ENCODE measurements at places on chromosomes 16 and 17.

DNA sequence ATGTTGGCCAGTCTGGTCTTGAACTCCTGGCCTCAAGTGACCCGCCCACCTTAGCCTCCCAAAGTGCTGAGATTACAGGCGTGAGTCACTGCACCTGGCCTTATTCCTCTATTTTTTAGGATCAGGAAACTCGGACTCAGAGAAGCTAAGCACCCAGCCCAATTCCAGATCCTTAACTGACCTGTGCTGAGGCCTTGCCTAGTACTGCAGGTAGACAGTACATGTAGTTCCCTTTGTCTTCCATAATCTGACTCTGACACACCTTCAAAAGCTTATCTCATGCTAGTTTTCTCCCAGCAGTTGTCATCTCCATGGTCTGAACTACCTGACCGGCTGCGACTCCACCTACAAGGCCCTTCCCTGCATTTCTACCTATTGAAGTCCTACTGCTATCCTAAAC is 65.7 kb upstream of the AXIN2 start:
- no peak for DNase-seq

DNA sequence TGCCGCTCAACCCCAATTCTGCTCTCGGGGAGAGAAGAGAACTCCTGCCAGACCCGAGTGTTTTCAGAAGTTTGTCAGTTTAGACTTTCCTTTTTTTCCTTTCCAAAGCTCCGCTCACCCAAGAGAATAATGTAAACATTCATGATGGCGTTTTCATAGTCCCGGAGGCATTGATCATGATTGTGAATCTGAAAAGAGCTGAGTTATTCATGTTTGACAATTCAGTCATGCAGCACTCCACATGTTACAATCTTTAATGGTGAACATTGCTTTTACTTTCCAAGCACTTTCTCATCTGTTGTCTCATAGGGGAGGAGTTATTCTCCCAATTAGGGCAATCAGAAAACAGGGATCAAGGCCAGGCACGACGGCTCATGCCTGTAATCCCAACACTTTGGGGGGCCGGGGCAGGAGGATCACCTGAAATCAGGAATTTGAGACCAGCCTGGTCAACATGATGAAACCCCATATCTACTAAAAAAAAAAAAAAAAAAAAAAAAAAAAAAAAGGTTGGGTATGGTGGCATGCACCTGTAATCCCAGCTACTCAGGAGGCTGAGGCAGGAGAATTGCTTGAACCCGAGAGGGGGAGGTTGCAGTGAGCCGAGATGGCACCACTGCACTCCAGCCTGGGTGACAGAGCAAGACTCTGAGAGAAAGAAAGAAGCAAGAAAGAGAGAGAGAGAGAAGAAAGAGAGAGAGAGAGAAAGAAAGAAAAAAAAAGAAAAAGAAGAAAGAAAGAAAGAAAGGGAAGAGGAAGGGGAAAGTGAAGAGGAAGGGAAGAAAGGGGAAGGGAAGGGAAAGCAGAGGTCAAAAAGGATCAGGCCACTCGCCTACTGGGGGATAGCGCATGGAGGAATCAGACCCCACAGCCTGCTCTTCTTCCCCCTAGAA is 70.0 kb upstream of the TNRC6C start:
- DNase-seq, result no peak

DNA sequence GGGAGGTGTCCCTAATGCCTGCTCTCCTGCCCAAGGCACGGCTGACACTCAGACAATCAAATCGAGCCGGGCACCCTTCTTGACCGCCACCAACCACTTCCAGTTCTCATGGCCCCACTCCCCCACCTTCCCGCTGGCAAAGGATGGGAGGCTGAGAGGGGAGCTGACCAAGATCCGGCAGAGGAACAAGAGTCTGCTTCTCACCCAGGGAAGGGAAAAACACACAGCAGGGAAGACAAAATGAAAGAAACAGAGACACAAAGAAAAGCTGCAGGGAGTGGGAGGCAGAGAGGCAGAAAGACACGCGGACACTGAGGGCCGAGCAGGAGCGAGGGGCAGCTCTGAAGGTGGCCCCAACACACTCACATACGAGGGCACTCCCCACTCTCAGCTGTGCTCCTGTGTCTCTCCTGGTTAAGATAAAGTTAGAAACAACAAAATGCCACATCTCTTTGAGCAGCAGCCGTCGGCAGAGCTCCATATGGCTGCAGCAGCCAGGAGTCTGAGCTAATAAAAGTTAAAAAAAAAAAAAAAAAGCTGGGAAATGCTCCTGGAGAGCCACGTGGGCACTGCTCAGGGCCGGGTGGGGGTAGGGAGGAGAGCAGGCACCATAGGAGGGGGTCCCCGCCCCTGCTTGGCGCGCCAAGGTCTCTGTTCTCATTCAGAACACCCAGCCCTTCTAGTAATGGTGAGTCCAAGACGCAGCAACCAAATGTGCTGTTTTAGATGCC is 7.4 kb downstream of the LRRC75A start:
- DNase-seq, result no peak

- DNase-seq, result no peak
These were observed 12.5 kb downstream of the FAHD1 start for GRCh38 chr16:1839554-1839953.

DNA sequence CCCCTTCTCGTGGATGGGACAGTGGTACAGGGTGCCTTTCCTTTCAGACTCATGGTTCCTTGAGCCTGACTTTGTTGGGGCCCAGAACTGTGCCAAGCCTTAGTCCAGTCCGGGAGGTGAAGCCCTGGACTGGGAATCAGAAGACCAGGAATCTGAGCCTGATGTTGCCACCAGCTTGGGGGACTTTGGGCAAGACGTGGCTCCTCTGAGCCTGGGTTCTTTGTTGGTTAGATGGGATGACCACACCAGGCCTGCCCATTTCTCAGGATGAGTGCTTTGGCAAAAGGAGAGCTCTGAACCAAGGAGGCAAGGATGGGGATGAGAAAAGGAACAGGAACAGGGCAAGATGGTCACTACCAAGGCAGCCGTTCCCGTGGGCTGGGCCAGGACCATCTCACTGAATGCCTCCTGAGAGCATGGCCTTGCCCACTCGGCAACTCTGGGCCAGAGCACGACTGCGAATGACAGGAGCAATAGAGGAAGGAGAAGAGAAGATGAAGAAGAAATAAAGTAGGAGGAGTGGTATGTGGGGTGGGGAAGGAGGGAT is 32.5 kb downstream of the PITPNM3 start:
- no peak for DNase-seq

DNA sequence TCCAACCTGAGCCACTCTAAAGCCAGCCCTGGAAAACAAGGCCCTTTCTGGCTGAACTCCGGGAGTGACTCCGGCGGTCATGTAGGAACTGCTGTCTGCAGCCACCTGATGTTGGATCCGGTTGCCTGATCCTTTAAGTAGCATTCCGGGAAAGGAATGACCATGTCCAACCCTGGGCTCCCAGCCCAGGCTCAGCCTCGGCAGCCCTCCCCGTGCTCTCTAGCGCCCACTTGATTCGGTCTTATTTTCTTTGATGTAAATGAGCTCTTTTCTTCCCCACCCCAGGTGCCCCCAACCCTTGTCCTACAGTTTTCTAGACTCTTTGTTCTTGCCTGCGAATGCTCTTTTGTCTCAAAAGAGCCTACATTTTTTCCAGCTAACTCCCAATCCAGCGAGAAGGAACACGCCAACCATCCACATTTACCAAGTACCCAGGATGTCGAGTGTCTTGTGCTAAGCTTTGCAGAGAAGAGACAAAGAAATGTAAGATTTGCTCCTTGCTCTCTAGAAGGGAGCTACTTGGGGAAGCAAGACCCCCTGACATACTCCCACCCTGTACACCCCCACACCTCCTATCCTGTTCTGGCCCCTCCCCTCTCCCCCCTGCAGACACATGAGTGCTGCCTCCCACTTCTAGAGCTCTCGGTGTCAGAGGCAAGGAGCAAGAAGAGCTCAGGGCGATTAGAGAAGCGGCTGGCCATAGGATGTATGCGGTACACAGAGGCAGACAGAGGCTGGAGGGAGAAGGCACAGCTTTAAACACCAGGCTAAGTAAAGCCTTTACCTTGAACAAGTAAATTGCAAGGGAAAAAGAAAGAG is 53.8 kb downstream of the COG7 start:
- DNase-seq, result no peak

GRCh38 chr16:79528338-79528737 is 72.2 kb downstream of the MAF start:
- DNase-seq, result no peak

DNA sequence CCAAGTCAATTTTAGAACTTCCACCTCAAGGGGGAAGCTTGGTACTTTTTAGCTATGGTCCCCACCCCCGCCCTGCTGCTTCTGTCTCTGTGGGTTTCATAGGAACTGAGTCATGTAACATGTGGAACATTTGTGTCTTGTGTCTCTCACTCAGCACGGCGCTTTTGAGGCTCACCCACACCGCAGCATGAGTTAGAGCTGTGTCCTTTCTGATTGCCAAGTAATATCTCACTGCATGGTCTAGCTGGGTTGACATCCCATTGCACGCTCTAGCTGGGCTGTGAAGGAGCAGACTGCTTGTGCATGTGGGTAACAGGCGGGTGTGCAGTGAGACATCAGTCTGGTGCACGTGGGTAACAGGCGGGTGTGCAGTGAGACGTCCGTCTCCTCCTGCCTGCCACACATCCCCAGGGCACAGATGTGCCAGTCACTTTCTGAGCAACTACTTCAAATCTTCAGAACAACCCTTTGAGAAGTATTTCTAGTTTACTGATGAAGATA is 26.4 kb upstream of the SLC7A5 start:
- DNase-seq, result peak; percentile 44

GRCh38 chr17:65797809-65798208 is 236.4 kb upstream of the AXIN2 start:
- no peak for DNase-seq

DNA sequence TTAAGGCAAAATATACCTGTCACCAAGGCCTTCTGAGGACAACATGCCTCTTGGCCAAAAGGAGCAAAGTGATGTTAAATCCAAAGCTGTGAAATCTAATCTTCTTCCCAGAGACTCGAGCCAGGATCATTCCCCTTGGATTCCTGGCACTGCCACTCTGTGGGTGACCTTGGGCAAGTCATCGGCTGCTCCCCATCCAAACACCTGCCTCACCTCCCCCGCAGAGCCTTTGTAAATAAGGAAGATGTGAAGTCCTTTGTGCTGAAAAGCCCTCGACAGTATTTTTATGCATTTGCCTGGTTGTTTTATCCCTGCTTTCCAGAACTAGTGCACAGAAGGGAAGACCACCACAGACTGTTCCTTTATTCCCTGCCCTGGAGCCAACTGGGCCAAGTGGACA is 5.4 kb upstream of the CEP295NL start:
- no peak for DNase-seq

GRCh38 chr17:79675413-79675725 is 55.4 kb upstream of the ENPP7 start:
- no peak for DNase-seq

GRCh38 chr17:13544292-13544691 is 57.4 kb downstream of the HS3ST3A1 start:
- no peak for DNase-seq
